ENCODE measurements at places on chromosomes 4 and X.

DNA sequence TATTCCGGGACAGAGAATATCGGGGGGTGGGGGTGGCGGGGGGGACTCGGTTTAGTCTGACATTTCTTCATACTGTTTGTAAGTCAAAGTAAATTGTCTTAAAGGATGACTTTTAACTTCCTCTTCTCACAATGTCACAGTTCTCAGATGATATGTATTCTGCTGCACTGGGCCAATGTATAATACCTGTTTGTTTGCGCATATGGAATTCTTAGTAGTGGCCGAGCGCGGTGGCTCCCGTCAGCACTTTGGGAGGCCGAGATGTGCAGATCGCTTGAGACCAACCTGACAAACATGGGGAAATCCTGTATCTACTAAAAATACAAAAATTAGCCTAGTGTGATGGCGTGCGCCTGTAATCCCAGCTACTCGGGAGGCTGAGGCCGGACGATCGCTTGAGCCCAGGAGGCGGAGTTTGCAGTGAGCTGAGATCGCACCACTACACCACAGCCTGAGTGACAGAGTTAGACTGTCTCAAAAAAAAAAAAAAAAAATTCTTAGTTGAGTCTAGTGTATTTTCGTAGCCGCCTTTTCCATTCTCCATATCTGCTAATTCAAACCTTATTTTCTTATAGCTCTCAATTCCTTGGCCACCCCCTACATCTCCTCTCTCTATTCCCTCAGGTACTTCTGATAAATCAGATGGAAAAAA, 851 bp downstream of the POLR2B start:
- DNase-seq: no peak

GRCh38 chrX:82734140-82734539, 774.0 kb upstream of the POU3F4 start:
- DNase-seq: no peak

DNA sequence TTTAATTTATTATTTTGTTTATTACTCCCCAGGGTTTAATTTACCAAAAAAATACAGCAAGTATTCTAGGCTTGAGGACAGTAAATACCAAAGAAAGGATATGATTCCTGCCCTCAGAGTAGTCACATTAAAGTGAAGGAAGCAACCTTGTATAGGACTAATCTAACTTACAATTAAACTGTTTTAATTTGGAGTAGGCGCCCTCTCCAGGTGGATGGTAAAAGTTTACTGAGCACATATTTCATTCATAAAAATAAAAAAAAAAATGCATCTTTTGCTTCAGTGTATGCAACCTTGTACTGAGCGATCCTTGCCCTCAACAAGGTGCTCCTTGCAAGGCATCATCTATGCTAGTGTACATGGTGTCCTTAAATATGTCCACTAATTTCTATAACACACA, 72.0 kb upstream of the MAGEB16 start:
- no peak for DNase-seq

DNA sequence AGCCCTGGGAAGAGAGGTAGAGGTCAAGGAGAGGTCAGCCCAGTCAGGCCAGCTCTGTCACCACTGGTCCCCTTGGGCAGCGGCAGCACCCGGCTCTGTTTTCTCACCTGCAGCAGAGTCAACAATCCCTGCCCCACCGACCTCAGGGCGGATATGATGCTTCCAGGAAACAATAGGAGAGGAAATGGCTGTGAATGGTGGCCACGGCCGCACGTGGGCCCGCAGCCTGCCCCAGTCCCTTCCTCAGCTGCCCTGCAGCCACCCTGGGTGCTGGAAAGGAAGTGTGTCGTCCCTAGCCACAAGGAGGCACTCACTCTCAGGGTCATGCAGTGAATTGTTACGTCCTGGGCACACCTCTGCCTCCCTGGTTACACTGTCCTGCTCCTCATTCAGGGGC, 92.5 kb upstream of the ENPP6 start:
- no peak for DNase-seq

DNA sequence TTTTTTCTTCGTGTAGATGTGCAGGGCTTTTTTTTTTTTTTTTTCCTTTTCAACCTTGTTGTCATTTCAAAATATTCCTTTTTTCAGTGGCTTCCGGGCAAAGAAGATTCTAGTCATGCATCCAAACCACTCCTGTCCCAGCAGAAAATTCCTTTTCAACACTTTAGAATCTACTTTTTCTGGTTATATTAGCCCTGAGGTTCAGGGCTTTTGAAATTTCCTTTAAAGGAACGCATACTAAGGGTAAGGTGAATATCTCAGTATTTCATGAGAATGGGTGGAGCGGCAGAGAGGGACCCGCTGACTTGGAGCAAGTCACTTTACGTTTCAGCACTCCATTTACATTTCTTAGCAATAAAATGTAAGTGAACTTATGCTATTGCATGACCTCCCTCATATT, 15.6 kb upstream of the TENM3 start:
- no peak for DNase-seq

- no peak for DNase-seq
Observed at GRCh38 chrX:139795196-139795595, 87.2 kb upstream of the MCF2 start.

DNA sequence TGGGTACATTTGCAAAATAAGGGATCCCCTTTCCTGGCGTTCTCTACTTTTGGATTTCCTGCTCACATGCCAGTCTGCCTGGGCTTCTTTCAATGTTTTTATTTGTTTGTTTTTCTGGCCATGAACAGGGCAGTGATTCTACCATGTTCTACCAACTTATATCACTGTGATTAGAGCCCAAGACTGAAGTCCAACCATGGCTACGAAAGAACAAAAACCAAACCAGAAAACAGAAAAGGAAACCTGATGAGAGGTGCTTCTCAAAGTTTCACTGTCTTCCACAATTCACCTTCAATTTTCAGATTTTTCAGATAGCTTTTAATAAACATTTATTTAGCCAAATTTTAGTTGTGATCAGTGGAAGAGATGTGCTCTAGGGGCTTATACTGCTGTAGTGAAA, 187.6 kb upstream of the TACR3 start:
- no peak for DNase-seq

GRCh38 chrX:107827852-107828251, 2.2 kb downstream of the MID2 start:
- no peak for DNase-seq

GRCh38 chrX:1321674-1322073, 14.9 kb upstream of the IL3RA start:
- DNase-seq: no peak

- no peak for DNase-seq
Observed at GRCh38 chr4:112840061-112840460, 203.1 kb downstream of the LARP7 start.

- no peak for DNase-seq
Observed at GRCh38 chr4:30182786-30183185, 537.4 kb upstream of the PCDH7 start.

- DNase-seq: no peak
Observed at GRCh38 chr4:58551676-58552075, 1441.5 kb upstream of the IGFBP7 start.

GRCh38 chrX:64977830-64978229, 1.6 kb upstream of the ZC4H2 start:
- no peak for DNase-seq

DNA sequence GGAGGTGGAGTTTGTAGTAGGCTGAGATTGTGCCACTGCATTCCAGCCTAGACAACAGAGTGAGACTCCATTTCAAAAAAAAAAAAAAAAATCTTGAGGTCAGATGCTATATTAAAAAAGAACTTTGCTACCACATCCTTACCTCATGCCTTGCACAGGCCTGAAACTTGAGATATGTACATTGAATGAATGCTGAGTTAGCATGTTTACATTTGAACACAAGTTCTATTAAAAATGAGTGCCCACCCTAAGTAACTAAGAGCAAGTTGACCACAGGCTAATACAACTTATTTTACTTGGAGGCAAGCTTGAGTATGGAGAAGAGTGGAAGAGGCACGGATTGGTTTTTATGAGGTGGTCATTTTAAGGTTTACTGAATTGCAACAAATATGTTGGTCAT, 276.6 kb upstream of the GATB start:
- DNase-seq: no peak

DNA sequence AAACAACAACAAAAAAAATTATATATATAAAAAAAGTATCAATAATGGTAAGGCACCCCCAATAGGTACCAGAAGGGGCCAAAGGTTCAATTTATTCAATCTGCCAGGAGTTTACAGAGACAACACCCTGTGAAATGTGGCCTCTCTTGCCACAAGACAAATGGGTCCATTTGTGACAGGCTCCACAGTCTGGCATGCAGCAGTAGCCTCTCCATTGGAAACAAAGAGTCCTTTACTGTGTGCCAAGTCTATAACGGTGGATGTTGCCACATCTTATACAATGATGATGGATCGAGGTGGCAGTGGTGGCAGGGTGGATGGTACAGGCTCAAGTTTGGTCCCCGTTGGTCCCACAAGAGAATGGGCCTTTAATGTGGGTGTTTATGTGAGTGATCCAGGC, 70.1 kb upstream of the SH3RF1 start:
- DNase-seq: no peak

GRCh38 chr4:95715830-95716229, 124.1 kb upstream of the PDHA2 start:
- DNase-seq: no peak

- DNase-seq: no peak
Observed at GRCh38 chrX:7926914-7927258, 327 bp downstream of the PNPLA4 start.

- no peak for DNase-seq
Observed at GRCh38 chr4:7132249-7132648, 60.1 kb upstream of the SORCS2 start.

DNA sequence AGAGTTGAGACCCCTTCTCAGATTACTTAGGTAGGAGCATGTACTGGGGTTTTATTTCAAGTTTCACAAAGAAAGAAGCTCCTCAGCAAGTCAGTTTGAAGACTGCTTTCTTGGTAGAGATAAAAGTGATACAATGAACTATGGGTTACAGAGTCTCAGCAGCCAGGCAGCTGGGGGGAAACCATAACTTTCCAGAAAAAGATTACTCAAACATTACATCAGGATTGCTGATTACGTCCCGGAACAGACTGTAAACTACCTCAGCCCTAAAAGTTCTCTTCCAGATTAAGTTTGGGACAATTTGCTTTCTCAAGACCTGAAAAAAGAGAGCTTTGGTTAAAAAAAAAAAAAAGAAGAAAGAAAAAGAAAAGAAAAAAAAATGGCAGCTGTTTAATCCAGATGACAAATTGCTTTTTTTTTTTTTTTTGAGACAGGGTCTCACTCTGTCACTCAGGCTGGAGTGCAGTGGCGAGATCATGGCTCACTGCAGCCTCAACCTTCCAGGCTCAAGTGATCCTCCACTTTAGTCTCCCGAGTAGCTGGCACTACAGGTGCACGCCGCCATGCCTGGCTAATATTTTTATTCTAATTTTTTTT, 16.6 kb downstream of the SAT1 start:
- no peak for DNase-seq

- no peak for DNase-seq
Observed at GRCh38 chr4:74362347-74362746, 2.6 kb upstream of the EREG start.

DNA sequence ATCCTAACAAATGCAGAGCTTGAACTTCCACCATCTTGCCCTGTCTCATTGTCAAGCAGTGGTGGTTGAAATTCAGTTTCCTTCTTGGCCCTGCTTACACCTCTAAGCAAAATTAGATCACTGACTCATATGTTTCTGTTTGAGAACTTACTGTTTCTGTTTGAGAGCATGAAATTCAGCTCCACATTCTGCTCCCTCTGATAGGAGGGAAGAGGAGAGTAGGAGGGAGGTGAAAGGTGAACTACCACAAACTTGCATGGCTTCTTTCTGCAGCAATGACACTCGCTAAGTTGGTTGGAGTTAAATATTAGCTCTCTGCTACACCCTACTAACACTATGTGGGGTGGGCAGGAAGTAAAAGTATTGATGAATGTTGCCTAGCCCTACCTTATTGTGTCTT, 117.8 kb upstream of the EDA2R start:
- no peak for DNase-seq

DNA sequence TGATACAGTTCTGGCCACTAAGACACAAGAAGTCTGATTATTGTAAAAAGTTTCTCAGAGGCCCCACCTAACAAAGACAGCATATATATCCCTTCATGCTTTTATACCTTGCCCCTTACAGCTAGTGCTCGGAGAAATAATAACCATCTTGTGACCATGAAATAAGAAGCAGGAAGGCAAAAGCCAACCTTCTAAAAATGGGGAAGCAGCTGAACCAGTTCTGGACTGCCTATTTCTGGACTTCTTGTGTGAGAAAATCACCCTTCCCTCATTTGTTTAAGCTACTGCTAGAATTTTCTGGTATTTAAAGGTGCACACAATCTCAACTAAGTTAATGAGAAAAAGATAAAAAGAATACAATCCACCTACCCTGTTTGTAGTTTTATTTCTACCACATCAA, 87.5 kb downstream of the CNOT6L start:
- DNase-seq: no peak

- no peak for DNase-seq
Observed at GRCh38 chr4:90824266-90825150, 697.3 kb downstream of the CCSER1 start.

DNA sequence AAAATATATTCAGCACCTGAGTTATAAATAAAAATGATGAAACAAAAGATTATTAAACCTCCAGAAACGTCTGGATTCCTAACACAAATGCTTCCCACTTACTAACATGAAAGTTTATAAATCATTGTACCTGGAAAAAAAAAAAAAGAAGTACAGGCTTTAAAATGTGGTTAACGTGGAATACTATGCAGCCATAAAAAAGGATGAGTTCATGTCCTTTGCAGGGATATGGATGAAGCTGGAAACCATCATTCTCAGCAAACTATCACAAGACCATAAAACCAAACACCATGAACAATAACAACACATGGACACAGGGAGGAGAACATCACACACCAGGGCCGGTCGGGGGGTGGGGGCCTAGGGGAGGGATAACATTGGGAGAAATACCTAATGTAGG, 160.5 kb downstream of the ADAMTS3 start:
- no peak for DNase-seq

GRCh38 chrX:67353651-67354370, 190.0 kb upstream of the AR start:
- DNase-seq: no peak

- DNase-seq: no peak
Observed at GRCh38 chrX:40897718-40898270, 162.5 kb upstream of the MED14 start.

DNA sequence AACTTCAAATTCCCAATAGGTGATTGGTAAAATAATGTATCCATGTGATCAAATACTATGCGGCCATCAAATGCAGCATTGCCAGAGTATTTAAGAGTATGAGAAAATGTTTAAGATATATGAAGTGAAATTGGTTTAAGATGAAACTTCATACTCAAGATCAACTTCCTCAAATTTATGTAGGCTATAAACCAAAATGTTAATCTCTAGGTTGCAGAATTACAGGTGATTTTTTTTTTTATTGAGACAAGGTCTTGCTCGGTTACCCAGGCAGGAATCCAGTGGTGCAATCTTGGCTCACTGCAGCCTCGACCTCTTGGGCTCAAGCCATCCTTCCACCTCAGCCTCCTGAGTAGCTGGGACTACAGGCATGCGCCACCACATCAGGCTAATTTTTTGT, 25.3 kb downstream of the ACSL4 start:
- DNase-seq: no peak

DNA sequence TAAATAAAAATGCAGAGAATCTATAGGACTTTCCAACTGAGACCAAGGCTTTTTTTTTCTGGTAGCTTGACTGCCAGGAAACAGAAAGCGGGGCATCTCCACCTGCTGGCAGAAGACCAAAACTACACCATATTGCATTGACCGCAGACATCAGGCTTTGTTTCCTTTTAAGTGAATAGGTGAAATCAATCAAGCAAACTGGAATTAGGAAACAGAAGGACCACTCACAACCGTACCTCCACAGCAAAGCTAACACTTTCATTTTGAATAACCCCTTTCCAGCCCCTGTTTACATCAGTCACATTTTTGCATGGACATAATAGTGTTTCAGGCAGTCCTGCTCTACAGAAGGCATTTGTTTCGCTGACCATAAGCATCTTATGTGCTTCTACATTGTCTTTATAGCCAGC, 218.2 kb downstream of the IDS start:
- no peak for DNase-seq
